ENCODE measurements at places on chromosomes 6 and 20.

- no peak for DNase-seq
These were observed 48.1 kb upstream of the MDGA1 start for GRCh38 chr6:37745748-37746147.

- no peak for DNase-seq
These were observed 1038.4 kb upstream of the FLRT3 start for GRCh38 chr20:15375836-15376235.

- DNase-seq, result no peak
These were observed 238.5 kb downstream of the ZFAND3 start for GRCh38 chr6:38057994-38058393.

DNA sequence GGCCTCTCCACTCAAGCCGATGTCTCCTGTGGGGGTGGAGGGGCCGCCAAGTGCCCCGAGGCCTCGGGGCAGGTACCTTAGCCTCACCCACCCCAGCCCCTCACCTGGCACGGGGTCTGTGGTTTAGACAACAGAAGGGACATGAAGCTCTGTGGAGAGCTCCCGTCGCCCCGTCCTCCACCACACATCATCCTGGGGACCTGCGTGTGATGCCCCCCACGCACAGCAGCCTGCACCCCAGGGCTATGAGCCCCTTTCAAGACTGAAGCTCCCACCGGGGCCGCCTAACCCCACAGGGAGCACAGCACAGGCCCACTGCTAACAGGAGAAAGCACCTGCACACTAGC lies 8.2 kb downstream of the KCNQ2 start:
- DNase-seq, result no peak

DNA sequence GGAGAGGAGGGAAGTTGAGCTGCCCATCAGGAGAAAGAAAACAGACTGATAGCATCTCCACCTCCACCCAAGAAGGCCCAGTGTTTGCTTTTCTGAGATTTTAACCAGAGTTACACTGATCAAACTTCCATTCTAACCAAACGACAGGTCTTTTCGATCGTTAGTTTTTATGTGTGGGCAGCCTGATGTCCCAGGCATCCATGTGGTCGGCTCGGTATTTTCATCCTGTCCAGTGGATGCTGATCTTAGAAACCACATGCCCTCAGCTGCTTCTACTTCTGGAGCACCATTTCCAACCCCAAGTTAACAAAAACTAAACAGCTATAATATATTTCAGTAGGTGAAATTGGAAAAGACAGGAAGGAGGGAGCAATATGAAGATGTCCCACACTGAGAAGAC lies 536.8 kb upstream of the JAG1 start:
- DNase-seq, result no peak

- no peak for DNase-seq
These were observed 181.8 kb downstream of the MEI4 start for GRCh38 chr6:77834591-77834996.

DNA sequence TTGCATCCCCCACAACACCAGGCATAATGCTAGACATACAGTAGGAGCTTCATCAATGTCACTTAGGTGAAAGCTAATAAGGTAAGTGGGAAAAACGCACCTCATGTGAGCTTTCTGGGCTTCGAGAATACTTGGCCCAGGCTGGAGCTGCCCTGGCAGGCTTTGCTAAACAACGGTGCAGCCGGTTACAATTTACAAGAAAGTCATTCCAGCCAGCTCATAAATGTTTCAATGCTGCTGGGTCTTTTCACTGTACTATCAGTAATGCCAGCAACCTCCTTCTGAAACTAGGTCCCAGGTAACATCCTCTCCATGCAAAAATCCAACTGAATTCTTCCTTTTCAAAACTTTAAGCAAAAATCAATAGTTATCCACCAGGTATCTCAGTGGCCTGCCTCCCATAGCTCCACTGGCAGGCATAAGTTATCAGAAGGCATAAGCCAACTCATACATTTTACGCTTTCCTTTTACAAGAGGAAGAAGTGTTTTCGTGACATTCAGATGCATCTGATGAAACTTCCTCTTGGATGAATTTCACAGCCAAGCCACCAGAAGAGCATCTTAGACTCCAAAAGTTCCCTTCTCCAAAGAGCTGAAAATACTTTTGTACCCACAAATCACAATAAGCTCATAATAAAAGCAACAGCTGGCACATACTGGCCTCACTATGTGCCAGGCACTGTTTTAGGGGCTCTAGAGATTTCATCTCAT lies 56.3 kb downstream of the RTN4IP1 start:
- no peak for DNase-seq

DNA sequence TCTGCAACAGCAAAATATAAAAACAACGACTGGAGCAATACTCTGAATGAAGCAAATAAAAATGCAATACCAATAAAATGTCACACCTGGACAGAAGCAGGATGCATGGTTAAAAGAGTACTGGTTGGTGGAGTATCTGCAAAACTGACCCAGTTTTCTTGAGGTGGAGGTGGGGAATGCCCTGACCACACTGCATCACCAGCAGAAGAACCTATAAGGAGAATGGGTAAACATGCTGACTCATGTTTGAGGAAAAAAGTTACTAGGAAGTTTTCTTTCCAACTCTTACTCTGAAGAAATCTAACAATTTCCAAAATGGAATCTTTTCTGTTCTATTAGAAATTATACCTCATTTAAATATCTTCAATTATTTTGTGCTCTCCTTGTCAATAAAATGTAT lies 43.6 kb downstream of the REPS1 start:
- DNase-seq, result no peak

DNA sequence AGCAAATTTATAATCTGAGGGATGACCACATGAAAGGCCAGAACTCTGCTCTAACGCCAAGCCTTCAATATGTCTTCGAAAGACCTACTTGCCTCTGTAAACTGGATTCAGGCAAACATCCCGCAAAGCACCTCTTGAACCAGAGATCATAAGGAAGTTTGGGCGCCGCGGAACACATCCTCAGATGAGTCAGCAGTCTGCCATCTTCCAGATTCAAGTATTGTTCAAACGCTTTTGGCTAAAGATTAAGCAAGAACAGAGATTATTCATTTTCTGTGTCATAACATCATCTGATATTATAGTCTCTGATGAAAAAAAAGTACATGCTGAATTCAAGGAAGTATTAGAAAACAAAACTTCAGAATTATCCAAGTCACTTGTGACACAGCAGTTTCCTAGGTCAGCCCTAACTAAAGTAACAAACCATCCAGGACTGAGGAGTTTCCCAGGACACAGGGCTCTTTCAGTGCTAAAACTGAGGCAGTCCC lies 20.8 kb downstream of the TBC1D7 start:
- DNase-seq, result no peak

- peak; percentile 60 for DNase-seq
These were observed 20.6 kb upstream of the SGK2 start for GRCh38 chr20:43537921-43538877.

DNA sequence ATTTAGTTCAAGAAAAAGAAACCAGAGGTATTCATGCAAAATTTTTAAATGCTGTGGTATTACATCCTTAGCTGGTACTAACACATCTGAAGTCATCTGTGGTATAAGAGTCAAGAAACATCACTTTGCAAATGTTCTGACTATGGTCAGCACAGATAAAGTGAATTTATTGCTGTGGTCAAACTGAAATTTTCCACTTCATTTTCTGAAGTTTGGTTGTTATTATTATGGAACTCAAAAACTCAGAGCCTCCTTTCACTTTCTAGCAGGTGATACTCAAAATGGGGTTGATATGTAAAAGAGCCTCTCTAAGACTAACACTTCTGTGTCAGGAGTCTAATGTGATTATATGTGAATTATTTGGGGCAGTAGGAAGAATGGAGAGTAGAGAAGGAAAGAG lies 257.8 kb downstream of the RNGTT start:
- no peak for DNase-seq

DNA sequence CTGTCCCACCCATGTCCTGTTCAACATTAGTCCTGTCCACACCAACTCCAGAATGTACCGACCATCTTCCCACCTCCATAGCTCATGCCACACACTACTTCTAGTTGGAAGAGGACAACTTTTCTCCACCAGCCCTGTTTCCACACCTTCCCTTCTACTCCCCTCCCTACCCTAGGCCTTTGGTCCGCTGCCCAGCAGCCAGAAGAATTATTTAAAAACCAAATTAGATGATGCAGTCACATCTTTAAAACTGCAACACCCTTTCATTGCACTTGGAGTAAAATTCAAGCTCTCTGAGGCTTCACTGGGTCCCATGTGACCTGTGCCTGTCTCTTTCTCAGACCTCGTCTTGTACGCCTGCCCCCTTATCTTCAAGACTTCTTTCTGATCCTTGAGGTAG lies 53.8 kb downstream of the BANF2 start:
- no peak for DNase-seq

DNA sequence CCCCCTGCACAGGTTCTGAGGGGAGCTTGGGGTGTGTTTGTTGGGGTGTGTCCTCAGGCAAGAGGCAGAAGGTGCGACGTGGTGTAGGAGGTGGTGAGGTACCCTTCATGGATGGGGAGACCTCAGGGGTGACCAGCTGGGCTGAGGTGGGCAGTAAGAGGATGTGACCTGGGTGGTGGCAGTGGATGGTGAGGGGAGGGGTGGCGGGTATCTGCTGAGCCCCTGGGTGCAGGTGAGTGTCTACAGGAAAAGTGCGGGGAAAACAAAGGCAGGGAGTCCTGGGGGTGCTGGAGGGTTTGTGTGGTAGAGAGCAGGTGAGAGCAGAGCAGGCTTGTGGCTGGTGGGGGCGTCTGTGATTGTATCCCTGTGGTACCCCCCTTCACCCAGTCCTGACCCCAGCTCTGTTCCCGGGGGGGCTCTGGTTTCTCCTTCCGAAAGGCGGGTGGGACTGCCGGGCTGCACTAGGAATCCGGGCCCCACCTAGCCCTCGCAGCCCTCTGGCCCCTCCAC lies 631 bp downstream of the RAET1L start:
- DNase-seq, result no peak

DNA sequence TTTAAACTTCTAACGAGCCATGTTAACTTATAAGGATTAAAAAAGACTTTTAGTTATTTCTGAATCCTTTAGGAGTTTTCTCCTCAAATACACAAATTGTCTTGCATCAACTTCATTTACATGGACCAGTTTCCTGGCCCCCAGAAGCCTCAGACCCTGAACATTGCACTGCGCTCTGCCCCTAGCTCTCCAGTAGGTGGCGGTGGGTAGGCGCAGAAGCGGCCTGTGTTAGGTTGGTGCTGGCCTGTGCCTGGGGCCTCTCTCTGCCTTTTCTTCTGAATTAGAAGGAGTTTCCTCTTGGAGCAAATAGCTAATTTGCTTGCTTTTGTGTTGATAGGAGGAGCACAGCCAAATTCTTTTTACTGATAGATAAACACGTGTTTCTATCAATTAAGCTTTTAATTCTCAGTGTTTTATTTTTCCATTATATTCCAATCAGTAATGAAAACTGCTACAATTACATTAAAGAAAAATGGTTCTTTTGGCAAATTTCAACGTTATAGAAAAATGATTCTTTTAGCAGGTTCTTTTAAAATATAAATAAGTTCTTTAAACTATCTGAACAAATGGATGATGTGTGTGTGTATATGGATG lies 44.4 kb downstream of the DTD1 start:
- no peak for DNase-seq

DNA sequence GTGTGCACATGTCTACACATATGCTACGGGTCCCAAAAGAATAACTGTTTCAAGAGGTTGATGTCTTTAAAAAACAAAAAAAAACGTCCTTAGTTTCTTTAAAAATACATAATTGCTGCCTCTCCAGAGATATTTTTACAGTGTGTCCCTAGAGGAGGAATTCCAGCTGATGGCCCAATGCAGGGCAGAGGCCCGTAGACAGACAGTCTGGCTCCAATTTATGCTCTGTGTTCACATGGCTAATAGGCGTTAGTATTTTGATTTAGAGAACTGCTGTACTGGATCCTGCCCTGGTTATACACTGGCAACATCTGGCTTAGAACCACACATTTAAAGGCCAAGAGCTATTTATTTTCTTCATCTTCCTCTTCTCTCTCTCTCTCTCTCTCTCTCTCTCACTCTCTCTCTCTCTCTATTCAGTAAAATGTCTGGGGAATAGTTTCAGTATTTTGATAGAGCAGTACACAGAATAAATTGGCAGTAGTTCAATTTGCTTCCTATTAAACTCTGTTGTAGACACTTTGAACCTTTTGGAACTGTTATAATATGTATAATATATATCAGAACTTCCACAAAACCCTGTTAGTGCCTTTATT lies 260.6 kb downstream of the EYA4 start:
- DNase-seq, result no peak

DNA sequence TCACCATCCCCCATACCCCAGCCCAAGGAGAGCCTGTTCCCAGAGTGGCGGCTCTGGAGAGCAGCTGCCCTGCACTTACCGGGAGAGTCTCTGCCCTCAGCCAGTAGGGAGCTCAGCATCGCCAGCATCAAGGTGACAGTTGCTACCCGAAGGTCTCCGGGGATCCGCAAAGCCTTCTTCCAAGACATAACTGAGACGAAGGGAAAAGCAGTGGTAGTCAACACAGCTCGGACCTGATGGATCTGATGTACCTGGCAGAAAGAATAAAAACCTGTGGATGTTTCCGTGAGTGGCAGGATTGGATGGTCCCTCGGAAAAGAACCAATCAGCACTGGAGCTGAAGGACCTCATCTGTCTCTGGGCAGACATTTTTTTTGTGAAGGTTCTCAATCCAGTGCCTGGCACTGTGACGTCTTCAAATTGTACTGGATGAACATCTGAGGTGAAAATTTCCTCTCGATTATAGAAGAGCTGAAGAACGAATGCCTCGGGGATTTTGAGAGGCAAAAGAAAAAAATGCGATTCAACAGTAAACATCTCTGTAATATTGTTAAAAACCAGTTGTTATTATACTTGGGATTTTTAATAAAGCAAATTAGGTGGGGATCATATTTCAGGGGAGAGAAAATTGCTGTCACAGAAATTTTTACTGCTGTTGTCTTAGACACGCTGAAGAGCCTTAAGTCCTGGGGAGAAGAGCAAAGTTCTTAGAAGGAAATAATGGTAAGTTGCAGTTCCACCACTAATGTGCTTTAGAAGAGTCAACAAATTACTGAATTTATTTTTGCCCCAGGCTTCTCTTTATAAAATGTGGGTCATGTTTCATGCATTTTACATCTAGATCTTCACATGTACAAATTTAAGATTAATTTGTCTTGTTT lies at the start of gene HLA-DQB1:
Gene HLA-DQB1 (minus strand): TSS at position 238 of the 881 bp plus-strand sequence. CDS start 50 bp downstream, at position 188.
- DNase-seq, result no peak

- DNase-seq, result no peak
These were observed 42.0 kb upstream of the GMPR start for GRCh38 chr6:16196260-16196983.

GRCh38 chr6:8888468-8888867 lies 453.1 kb upstream of the SLC35B3 start:
- DNase-seq, result no peak

- no peak for DNase-seq
These were observed 52.2 kb downstream of the SAMD5 start for GRCh38 chr6:147560670-147561069.

- no peak for DNase-seq
These were observed 646.5 kb upstream of the NOX3 start for GRCh38 chr6:156102129-156102528.
